ENCODE measurements at places on chromosomes 6 and 20.

DNA sequence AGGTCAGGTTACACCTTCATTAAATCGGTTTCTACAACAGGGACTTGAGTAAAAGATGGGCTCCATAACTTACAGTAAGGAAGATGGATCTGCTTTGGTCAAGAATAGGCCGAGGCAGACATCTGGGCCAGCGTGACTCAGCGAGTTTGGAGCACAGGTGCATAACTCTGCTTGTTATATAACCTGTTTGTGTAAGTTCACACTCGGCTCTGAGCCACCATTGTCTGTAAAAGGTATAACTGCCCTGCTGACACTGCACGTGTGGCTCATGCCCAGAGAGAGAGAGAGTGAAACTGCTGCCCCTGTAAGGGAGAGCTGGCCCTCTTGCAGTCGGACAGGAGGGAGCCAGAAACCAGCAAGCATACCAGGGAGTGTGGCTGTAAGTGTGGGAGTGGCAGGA lies 737.9 kb upstream of the SLC35B3 start:
- DNase-seq, result no peak

DNA sequence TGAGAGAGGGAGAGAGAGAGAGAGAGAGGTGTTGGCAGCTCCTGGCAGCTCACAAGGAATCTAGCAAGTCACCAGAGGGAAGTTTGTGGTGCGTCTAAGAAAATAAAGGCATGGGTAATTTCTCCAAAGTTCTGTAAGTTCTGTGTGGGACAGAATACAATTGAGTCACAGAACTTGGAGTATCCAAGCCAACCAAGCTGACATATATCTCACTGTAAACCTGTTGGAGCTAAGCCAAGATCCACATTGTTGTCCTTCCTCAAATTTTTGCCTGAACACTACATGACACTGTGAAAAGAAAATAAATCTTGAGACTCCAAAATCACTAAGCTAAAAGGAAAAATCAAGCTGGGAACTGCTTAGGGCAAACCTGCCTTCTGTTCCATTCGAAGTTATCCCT lies 436.7 kb downstream of the MEI4 start:
- DNase-seq, result no peak

GRCh38 chr20:56580226-56580625 lies 47.2 kb downstream of the FAM209B start:
- DNase-seq, result no peak

GRCh38 chr6:111129013-111129412 lies 41.7 kb downstream of the SLC16A10 start:
- no peak for DNase-seq

DNA sequence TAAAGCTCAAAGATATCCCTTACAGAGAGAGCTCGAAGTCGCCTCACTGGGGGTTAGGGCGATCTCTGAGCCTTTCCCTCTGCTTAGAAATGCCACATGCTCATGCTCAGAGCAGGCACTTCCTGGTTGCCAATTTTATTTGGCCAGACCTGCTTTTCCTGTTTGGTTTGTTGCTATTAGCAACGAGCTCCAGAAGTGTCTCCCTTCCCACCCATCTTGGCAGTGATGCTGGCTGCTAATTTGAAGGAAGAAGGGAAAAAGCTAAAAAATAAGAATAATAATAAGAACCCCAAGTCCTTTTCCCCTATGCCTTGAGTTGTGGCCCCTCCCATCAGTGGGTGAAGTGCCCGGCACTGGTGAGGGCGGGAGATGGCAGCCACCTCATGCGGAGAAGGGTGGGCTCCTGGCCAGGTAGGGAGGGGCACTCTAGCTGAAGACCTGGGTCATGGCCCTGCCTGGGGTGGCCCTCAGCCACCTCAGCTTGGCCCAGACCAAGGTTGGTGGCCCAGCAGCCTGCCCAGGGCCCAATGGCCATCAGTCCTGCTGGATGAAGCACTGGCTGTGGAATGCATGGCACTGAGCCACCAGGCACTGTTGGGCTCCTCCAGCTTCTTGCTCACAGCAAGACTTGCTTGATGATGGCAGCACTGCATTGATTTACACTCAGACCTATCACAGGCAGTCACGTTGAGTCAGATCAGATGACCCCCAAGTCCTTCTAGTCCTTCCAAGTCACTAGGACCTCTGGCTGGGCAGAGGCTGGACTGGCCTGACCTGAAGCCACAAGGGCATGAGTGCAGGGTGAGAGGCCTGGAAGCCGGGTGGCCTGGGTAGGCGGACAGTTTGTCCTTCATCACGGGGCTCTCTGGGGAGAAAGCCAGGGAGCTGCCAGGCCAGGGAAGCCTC lies 79.0 kb downstream of the SYNJ2 start:
- peak; percentile 82 for DNase-seq

DNA sequence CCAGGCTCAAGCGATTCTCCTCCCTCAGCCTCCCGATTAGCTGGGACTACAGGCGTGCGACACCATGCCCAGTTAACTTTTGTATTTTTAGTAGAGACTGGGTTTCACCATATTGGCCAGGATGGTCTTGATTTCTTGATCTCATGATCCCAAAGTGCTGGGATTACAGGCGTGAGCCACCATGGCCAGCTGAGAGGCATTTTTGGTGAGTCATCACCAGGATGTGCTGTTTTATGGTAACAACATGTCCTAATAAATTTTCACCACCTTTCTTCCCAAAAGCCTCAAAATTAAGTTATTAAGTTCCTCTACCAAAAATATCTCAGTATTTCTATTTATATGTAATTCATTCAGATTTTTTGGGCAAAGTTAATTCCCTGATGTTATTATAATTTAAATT lies 53.5 kb downstream of the COL21A1 start:
- no peak for DNase-seq

DNA sequence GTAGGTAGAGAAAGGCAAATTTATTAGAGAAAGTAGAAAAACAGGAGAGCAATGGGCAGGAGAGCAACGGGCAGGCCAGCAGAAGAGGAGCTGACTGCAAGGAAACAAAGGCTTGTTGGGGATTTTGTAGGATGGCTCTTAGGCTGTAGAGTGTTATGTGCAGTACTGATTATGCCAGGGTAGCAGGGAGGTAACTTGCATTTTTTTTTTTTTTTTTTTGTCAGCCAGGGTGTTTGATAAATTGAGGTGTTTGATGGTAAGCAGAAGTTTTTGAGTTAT lies 36.2 kb upstream of the IER3 start:
- no peak for DNase-seq

- no peak for DNase-seq
These were observed 100.2 kb downstream of the RALGAPA2 start for GRCh38 chr20:20612251-20612650.

DNA sequence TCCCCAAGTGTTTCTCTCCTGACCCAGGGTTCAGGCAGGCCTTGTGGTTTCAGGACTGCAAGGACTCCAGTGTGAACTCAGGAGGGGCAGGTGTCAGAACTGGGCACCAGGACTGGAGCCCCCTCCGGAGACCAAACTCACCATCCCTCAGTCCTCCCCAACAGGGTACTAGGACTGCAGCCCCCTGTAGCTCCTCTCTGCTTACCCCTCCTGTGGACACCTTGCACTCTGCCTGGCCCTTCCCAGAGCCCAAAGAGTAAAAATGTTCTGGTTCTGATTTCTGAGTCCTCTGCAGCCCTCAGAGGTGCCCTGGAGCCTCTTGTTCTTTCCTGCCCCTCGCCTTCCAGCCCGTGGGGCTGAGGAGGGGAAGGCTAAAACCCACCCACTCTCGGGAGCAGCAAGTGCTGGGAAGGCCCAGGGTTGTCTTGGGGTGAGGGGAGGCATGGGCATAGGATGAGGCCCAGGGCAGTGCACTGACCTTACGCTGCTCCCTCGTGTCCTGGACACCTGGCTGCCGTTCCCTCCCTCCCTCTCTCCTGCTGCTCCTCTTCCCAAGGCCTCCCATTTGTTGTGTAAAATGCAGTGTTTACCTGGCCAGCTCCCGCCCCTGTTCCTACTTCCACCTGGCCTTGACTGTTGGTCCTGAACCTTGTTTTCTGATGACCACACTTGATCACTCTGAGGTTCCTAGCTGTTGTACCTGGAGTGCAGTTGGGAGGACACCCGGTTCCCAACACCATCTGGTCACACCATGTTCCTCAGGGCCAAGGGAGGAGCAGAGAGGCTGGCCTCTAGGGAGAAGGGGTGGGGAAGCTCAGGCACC lies 9.9 kb downstream of the CNPY3 start:
- no peak for DNase-seq

DNA sequence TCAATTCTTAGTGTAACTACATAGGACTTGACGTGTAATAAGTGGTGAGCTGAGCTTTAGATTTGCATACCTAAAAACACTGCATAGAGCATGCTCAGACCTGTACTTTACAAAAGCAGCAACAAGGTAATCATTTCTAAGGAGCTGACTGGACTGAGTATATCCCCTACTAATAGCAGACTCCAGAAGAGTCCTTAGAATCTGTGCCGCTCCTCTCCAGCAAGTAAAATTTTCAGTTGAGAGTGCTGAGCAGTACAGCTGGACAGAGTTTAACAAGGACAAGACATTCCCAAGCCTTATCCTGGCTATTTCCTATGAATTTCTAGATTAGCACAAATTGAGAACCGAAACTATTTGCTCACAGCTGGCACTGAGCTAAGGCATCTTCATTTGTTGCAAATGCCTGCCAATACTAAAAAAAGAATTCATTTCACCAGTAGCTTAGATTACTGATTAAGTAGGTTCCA lies 26.1 kb upstream of the KLHL31 start:
- no peak for DNase-seq

GRCh38 chr20:51034476-51034875 lies 11.6 kb upstream of the KCNG1 start:
- no peak for DNase-seq

DNA sequence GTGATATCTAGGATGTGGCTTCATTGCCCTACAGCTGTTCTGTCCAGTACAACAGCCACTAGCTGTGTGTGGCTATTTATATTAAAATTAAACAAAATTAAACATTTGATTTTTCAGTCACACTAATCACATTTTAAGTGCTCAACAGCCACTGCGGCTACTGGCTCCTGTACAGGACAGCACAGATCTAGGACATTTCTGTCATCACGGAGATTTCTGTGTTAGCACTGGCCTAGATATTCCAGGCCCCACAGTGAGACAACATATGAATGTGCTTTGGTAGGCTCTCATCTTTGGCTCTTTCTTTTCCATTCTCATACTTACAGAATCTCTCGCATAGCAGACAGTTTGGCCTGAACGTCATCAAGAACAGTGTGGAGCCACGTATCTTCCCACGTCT lies 48.4 kb upstream of the ZBTB24 start:
- DNase-seq, result no peak

- DNase-seq, result peak; percentile 58
These were observed 79.5 kb downstream of the CDH4 start for GRCh38 chr20:61331543-61331942.

GRCh38 chr20:31906001-31906400 lies 35.6 kb downstream of the TTLL9 start:
- DNase-seq, result no peak

DNA sequence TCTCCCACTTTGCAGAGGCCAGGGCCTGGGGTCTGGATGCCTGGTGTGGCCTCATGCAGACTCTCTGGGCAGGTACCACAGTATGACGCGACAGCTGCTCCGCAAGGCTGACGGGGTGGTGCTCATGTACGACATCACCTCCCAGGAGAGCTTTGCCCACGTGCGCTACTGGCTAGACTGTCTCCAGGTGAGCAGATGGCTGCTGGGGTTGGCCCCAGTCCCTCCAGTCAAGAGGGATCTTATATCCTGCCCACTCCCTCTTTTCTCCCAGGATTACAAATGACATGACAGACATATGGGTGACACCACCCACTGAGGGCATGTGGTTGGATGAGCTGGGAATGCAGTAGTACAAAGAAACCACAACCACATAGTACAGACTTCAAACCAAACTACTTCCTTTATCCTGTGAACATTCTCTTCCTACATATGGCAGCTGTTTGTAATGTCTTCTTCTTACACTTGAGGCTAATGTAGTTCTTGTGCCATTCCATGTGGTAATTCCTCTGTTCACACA lies 29.9 kb downstream of the RAB44 start:
- DNase-seq, result no peak

GRCh38 chr20:9195031-9195430 lies 126.1 kb downstream of the PLCB4 start:
- DNase-seq, result no peak

DNA sequence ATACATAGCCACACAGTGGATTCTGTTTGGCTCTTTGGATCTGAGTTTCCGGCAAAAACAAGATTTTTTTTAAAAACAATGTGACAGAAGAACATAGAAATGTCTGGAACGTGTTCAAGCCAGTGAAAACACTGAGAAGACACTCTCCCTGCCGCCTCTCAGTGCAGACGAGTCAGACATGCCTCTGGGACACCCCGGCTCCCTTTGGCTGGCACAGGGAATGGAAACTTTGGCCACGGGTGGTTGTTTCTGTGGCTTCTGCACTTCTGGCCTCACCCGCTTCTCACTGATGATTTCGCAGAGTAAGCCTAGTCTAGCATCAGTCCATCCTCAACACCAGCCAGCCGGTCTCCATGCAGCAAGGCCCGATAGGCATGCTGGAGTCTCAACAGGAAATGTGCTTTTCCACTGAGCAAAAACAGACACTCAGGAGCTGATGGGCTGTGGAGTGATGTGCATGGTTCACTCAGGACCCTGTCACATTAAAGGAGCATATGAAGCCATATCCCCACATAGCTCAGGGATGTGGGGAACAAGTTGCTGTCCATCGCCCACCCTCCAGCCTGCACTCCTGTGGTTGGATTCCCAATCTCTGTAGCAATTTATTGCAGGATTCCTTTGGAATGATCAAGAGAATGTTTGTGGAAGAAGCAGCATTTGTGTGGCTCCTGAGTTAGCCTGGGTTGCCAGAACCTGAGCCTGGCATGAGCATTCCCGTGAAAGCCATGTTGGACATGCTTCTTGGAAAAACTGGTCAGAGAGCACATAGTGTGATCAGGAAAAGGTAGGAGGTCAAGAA lies 262.0 kb upstream of the RIN2 start:
- no peak for DNase-seq

- DNase-seq, result no peak
These were observed 56.9 kb downstream of the RTN4IP1 start for GRCh38 chr6:106572436-106572835.

DNA sequence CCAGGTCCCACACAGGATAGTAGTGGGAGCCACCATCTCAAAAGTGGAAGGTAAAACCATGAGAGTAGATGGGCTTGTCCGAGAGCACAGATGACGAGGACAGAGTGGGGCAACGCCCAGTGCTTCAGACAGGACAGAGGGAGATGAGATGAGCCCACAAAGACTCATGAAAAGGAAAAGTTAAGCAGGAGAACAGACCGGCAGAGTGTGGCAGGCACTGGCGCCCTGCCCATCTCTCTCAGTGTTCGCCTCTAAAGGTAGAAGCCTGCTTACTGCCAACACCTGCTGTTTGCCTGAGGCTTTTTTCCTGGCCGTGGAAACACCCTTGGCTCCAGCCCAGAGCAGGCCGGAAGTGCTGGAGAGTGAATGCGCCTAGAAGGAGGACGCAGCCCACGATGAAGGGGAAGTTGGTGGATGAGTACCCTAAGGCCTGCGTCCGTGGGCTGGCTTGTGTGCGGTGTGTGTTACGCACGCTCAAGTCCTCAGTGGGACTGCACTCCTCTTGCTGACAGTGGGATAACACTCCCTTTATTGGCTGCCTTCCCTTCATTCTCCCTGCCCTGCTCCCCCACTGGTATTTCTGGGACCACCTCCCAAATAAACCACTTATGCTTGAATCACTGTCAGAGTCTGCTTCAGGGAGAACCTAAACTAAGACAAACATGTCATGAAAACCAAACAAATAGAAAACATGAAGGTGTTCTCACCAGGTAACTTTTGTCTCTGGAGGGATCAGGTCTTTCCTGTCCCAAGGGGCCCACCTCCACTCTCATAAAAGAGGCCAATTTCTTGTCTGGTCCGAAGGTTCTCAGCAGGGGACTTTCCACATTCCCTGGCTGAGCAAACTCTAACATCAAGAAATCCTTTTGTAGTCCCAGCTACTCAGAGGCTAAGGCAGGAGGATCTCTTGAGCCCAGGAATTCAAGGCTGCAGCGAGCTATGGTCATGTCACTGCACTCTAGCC lies 9.1 kb upstream of the FOXP4 start:
- no peak for DNase-seq

GRCh38 chr20:50380697-50381040 lies 129.5 kb upstream of the PTPN1 start:
- no peak for DNase-seq
